Ascending aorta (tissue), 2 donors: ENCODE measurements at places on chromosomes 12 and 14.

GRCh38 chr14:32507029-32507984 is 178.2 kb downstream of the AKAP6 start:
- no peaks in the 10 kb centered on the region for H3K36me3 ChIP-seq
- no peak overlapping the region for H3K4me3 ChIP-seq
- H3K4me1 ChIP-seq, result peaks cover 16% of the 10 kb centered on the region
- H3K27me3 ChIP-seq, result no peaks in the 10 kb centered on the region

DNA sequence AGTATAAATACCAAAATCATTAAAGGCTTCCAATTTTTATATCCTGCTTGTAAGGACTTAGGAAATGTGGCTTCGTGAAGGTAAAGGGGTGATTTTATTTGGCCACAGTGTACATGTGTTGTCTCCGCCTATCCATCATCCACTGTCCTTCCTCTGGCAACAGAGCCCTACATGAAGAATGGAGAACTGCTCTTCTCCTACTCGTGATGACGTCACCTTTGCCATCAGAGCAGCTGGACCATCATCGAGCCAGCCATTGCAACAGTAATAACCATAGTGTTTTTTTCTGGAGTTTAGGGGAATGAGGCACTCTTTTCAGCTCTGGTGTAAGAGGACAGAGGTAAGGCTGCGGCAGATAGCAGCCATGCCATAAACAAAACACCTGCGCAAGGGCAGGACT is 19.2 kb downstream of the ITPR2 start:
- no peak overlapping the region for H3K27ac ChIP-seq
- DNase-seq, result no peak
- H3K36me3 ChIP-seq, result no peaks in the 10 kb centered on the region
- no peaks in the 10 kb centered on the region for H3K4me1 ChIP-seq

GRCh38 chr14:23202001-23202400 is 18.5 kb upstream of the SLC7A8 start:
- no peaks in the 10 kb centered on the region for H3K4me1 ChIP-seq
- no peak for DNase-seq
- no peak overlapping the region for H3K27ac ChIP-seq
- no peaks in the 10 kb centered on the region for H3K36me3 ChIP-seq
- H3K27me3 ChIP-seq, result no peaks in the 10 kb centered on the region
- no peak overlapping the region for H3K4me3 ChIP-seq

GRCh38 chr12:111664499-111664898 is 21.3 kb downstream of the BRAP start:
- DNase-seq, result no peak
- no peak overlapping the region for H3K27ac ChIP-seq
- no peaks in the 10 kb centered on the region for H3K4me1 ChIP-seq
- no peaks in the 10 kb centered on the region for H3K27me3 ChIP-seq
- H3K36me3 ChIP-seq, result peaks cover 73% of the 10 kb centered on the region
- H3K4me3 ChIP-seq, result no peak overlapping the region
